ENCODE measurements at places on chromosomes 1 and 21.
A peak's percentile ranks its signal among the peaks of the same experiment; 100 is the strongest.

DNA sequence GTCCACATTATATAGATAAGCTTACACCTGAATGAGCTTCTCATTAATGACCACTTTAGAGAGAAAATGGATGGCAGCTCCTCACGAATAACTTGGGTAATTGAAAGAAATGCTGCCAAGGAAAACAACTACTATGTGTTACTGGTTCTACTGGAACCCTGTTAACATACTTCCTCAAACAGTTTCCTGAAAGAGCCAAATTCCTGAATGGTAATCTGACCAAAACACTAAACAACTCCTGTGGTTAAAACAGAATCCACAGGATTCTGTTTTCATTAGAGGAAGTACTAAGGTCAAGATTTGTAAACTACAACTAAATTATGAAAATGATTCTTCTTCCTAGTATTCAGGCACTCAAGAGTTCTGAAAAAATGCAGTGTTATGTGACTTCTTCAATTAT is 107.2 kb downstream of the DNM3 start:
- DNase-seq: no peak

DNA sequence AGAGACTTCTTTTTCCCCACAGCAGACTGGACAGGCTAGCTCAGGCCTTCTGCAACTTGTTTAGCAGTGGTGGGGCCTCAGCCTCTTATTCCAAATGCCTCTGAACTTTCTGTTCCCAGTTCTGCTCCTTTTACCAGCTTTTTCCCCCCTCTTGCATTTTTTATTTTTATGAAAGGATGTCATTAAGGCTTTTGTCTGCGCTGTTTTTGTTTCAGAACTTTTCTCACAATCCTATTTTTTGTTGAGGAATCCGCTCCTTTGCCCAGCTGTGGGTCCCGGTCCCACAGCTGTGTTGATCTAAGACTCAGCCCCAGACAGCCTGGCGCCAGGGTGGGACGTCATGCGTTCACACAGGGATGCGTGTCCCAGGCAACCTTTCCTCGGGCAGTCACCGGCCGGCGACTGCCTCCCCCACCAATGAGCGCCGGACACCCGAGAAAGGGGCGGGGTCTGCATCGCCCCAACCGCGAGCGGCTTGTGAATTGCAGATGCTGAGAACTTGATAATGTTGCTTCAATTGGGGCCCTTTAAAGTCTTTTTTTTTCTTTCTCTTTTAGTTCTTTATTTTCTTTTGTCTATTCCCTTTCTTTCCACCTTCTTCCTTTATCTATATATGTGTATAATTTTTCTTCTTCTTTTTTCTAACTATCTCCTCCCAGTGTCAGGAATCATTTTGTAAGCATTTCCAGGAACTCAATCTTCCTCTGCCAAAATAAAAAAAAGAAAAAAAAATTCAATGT is 3.0 kb upstream of the ID3 start:
- peak; percentile 75 for DNase-seq

DNA sequence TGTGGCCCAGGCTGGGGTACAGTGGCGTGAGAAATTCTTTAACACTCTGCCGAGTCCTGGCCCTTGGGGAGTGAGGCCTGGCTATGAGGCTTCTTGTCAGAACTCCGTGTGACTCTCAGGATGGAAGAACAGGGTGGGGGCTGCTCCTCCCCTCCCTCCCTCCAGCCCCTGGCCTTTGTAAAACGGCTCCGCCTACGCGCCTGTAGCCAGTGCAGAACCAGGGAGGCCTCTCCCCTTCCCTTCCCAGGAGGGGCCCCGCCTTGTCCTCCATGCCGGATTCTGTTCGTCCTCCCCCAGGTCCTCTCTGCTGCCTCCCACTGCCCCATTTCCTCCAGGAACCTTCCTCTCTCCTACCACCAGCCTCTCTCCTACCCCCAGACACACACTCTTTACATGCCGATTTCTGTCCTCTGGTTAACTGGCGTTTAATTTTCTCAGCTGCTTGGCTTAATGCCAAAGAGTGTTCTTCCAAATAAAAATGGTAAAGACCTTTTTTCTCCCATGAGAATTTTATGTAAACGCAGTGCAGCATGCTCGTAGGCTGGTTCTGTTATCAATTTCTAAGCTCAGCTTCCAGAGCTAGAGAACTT is 21.0 kb downstream of the PDE9A start:
- DNase-seq: no peak

GRCh38 chr1:183590244-183591191 is at the start of gene NCF2:
NCF2 (minus strand) TSS chr1:183590459; CDS start chr1:183590329, 130 bp downstream.
- DNase-seq: peak; percentile 80

GRCh38 chr21:28769683-28770082 is 223.0 kb downstream of the LTN1 start:
- no peak for DNase-seq

DNA sequence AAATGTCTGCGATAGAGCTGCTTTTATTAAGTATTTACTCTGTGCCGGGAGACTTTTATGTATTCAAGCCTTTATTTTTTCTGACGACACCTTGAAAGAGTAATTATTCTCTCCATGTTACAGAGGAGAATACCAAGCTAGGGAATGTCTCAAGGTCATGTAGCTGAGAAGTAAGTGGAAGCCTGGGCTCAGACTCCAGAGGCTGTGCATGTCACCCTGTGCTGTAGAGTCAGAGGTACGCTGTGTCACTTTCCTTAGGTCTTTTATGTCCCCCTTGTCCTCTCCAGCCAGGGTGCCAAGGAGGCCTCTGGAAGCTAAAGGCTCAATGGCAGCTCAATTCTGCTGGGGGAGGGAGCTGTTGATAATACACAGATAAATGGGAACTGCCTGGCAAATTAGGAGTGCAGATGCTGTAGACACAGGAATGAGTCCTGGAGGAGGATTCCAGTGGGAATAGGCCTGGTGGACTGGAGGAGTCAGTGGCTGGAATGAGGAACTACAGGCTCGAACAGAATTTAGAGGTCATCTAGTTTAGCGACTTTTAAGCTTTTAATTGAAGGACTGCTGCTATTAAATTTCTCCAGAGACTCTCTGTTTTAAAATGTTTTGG is 9.3 kb upstream of the IL19 start:
- DNase-seq: no peak

- no peak for DNase-seq
Observed at GRCh38 chr1:238647877-238648276, 738.5 kb upstream of the CHRM3 start.

GRCh38 chr1:71324671-71325267 is 243.9 kb upstream of the ZRANB2 start:
- no peak for DNase-seq

DNA sequence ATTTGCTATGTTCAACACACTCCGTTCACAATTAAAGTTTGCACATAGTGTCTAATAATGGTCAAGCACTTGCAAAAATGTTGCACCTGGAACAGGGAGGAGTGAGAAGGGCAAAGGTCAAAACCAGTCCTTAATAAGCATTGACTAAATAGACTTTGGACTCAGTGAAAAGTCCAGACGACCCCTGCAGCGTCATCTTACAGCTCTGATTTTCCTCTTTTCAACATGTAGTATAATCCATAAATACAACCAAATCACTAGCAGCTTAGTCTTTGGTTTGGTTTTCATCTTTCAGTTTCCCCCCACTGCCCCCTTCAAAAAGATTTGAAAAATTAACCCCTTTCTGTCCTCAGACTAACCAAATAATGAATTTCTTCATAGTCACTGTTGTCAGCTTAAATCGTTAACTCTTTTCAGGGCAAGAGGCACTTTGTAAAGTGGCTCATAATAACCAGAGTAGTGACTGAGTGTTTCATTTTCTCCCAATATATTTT is 290.3 kb downstream of the PTPRC start:
- no peak for DNase-seq

DNA sequence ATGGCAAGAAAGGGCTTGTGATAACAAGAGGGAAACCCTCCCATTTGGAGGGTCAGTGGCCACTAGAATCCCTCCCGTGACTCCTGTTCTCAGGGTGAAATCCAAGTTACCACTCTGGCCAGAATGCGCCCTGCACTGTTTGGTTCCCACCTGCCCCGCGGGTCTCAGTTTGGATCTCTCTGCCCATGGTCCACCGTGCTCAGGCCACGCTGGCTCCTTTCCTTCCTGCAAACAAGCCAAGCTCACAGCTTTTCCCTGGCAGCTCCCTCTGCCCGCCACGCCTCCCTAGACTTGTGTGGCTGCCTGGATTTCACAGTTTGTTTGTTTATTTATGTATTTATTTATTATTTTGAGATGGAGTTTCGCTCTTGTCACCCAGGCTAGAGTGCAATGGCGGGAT is 179.5 kb upstream of the VAMP3 start:
- DNase-seq: no peak

DNA sequence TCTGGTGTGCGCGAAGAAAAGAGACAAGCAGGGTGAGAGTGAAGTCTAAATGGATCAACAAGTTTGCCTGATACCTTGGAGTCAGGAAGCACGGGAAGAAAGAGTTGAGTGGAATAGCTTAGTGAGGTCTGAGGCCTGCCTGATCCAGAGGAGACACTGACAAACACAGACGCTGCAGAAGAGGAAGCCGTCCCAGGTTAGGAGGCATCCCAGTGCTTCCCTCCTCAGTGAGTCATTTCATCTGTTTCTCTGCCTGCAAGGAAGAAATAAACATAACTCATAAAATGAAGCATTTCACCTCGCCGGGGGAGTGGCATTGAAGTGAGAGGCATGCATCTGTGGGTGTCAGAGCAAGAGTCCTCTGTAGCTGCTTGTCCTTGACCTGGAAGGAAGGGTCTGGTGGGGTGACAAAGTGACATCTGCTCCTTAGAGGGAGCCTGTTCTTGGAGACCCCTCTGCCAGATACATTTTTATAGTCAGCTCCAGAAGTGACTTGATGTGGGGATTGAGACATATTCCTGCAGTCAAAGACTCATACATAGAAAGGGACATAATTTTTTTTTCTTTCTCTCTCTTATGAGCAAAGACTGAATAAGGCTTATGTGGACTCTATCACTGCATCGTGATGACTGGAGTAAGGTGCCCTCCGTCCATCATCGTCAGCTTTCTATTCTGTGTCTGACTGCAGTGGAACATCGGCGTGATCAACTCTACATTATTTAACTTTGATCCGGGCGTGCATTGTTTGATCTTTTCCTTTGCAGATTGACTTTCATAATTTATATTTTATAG is 256.7 kb downstream of the KIF26B start:
- no peak for DNase-seq

DNA sequence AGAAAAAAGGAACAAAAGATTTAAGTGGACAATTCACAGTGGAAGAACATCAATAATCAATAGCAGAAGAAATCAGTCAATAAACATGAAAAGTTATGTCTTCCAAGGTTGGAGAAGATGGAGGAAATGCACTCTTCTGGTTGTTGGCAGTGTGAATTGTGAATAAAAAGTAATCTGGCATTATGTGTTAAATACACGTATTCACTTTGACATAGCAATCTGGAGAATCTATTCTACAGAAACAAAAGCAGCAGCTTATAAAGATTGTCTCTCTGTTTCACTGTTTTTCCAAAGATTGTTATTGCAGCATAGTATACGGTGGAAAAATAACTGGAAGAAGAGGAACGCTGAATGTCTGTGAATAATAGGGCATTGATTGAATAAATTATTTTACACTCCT is 169.4 kb downstream of the NEK7 start:
- DNase-seq: no peak

GRCh38 chr1:84997667-84998600 is 1.0 kb upstream of the MCOLN2 start:
- peak; percentile 37 for DNase-seq

GRCh38 chr1:198291036-198291435 is 134.2 kb downstream of the NEK7 start:
- DNase-seq: no peak

GRCh38 chr1:210292231-210292871 is 36.4 kb upstream of the HHAT start:
- DNase-seq: peak; percentile 66

DNA sequence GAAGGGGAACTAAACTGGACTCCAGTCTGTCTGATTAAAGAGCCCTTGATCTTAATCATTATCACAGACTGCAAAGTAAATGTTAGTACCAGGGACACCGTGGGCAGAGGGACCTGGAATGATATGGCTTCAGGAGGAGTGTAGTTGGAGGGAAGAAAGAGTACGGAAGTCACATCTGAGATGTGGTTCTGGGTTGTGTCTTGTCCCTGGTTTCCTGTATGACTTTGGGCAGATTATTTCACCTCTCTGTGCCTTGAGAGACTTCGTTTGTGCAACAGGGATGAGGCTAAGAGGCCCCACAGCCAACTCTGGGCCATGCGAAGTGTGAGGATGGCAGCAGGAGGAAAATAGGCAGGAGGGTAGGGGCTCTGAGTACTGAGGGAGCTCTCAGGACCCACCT is 76.1 kb upstream of the SLC2A1 start:
- DNase-seq: no peak

- DNase-seq: no peak
Observed at GRCh38 chr1:19445417-19446342, 39.7 kb downstream of the CAPZB start.

DNA sequence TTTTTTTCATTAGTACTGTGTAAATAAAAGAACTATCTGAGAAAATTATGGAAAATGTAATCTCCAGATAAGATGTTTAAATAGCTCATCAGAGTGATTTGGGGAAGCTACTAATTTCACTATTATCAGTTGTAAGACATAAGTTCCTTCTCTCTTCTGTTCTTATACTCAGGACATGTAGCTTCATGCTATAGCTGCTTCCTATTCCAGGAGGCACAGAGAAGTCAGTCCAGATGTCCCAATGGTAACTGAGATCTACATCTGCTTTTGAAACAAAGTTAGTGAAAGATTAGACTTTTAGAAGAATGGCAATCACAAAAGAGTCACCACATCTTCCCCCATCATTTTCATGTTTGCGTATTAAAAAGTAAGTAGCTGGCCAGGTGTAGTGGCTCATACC is 5.6 kb downstream of the MAP3K21 start:
- DNase-seq: no peak

Data from GM13976 (cell line).